ENCODE measurements at places on chromosomes 13 and 19. TPM values are rescaled to one million over a fixed set of nuclear protein-coding genes. Genes with fewer than 3 reads are reported as not detected.

GRCh38 chr19:6056282-6056741 is 54.0 kb downstream of the RFX2 start:
- no peak for DNase-seq

DNA sequence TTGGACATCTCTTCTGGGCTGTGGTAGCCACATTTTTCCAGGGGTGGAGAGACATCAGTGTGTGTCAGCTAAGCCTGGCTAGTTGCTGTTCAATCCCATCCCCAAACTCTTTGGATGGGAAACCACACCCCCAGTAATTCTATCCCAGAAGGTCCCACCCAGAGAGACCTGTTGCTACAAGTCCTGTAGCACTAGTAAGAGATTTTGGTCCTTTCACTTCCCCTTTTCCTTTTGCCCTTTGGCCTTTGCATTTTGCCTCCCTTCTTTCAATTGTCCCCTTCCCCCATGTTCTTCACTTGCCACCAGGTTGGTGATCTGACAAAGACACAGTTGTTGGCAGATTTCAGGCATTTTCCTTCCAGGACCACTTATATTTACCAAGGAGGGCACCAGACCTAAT is 3.8 kb downstream of the CBY2 start:
- DNase-seq, result no peak

GRCh38 chr13:103145442-103145841 is 79.2 kb upstream of the SLC10A2 start:
- DNase-seq, result no peak

DNA sequence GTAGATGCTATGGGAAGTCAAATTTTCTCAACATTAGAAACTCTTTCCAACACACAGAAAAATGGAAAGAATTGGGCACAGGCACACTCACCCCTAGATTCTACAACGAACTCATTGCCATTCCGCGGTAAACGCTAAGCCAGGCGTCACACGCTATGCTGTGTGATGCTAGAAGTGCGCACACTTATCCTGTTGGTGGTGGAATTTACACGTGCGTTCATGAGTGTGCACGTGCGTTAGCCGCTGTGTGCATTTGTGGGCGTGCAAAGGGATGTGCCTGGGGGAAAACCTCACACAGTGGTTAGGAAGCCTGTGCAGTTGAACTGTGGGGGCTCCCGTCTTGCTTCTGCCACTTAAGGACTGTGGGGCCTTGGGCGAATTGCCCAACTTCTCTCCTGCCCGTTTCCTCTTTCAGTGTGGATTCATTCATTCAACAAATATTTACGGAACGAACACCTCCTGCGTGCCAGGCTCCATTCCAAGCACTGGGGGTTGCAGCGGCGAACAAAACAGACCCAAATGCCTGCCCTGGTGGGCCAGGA is 7.7 kb downstream of the NFILZ start:
- DNase-seq, result no peak

DNA sequence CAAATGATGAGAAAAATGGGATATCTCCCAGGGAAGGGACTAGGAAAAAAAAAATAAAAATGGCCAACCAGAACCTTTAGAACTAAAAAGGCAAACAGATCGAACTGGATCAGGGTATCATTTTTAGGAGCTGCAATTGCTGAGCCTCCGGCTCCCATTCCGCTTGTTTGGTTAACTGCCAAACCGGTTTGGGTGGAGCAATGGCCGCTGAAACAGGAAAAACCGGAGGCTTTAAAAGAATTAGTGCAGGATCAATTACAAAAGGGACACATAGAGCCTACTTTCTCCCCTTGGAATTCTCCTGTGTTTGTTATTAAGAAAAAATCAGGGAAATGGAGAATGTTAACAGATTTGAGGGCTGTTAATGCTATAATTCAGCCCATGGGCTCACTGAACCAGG is 12.7 kb upstream of the ZNF443 start:
- DNase-seq, result no peak

GRCh38 chr13:32031815-32032370 is 319 bp downstream of the FRY start:
- DNase-seq, result peak; percentile 69

DNA sequence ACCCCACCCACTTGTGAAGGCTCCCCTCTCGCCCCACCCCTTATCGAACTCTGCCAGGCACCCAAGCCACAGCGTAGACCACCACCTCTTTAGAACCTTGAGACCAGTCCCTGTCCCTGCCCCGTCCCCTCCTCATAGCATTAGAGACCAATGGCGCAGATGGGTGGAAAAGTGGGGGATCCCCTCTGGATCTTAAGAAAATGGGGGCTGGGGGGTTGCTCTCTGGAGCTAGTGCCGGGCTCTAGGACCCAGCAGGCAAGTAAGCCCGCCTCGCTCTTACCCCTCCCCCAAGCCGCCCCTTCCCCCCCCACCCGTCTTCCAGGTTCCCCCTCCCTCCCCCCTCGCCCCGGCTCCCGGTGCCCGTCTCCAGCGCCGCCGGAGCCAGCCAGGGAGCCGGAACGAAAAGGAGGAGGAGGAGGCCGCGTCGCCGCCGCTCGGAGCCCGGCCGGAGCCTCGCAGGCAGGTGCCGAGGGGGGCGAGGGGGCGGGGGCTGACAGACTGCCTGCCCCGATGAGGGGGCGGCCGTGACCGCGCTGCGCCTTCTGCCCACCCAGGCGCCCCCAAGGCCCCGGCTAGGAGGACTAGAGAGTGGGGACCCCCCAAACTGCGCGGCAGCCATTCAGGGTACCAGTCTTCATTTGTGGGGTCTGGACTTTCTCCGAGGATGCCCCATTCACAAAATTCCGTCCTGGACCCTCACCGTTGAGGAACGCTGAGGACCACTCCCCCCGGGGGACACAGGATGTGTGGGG is at the start of gene SPRED3:
TSS of gene SPRED3 (plus strand) at position 349 of the 752 bp plus-strand sequence. CDS start 1,606 bp downstream, outside the sequence.
- DNase-seq, result peak; percentile 98

GRCh38 chr19:16969135-16969534 is 57.5 kb downstream of the CPAMD8 start:
- no peak for DNase-seq

Gene MYPOP
- total RNA-seq, result 2.1 TPM

Gene ELAVL3
- not detected for total RNA-seq

Gene CEACAM7
- total RNA-seq, result not detected

Gene AMH
- under 0.01 TPM for total RNA-seq

Gene SULT2A1
- not detected for total RNA-seq

Gene LHB
- total RNA-seq, result not detected

Data from osteoblast (primary cell).